ENCODE measurements at places on chromosomes 13 and 19.
A peak's percentile ranks its signal among the peaks of the same experiment; 100 is the strongest.

- no peak for DNase-seq
Observed at GRCh38 chr13:100506600-100507422, 81.8 kb downstream of the GGACT start.

- peak; percentile 69 for DNase-seq
Observed at GRCh38 chr19:30784850-30785457, 412.8 kb downstream of the ZNF536 start.

DNA sequence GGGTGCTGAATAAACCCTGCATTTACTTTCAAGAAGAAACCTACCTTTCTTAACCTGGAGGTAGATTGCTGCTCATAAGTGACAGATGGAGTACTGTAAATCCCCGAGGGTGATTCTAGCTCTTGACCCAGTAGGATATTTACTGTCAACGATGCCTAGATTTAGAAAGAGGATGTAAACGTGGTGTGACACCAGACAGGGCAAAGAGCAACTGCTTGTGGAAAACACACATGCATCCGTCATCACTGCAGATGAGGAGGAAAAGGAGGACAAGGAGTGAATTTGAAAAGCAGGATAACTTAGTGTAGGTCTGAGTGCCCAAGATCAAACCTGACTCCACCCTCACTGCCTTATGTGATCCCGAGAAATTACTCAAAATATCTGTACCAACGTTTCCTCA, 9.8 kb upstream of the CLN5 start:
- no peak for DNase-seq

- DNase-seq: peak; percentile 63
Observed at GRCh38 chr13:46593398-46593797, 40.4 kb downstream of the LRCH1 start.

DNA sequence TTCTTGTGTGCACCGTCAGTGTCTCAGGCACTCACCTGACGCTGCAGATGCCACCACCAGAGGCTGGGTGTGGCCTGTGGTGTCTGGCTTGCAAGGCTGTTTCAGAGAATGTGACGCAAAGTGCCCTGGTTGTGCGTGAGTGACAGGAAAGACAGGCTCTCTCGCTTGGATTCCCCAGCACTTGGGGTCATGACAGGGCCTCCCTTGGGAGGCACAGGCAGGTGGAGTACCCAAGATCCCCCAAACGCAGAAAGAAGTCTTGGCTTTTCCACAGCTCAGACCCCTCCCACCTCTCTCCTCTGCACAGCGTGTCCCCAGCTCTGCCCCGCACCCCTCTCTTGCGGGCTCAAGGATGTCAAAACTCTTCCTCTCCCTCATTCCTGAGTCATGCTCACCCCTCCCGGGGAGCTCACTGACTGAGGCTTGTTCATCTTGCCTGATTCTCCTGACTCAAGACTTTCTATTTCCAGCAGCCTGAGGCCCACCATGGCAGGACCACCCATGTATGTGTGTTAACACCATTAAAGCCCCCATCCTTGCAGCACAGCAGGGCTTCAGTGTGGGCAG, 21.0 kb downstream of the DHX34 start:
- DNase-seq: no peak

DNA sequence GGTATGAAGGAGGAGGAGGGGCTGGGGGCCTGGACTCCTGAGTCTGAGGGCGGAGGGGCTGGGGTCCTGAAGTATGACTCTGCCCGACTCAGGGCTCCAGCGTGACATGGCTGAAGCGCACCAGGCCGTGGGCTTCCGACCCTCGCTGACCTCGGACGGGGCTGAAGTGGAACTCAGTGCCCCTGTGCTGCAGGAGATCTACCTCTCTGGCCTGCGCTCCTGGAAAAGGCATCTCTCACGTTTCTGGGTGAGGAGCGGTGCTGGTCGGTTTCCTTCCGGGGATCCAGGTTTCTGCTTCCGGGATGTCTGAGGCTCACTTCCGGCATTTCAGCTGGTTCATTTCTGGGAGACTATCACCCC, 1.2 kb downstream of the CPT1C start:
- no peak for DNase-seq

DNA sequence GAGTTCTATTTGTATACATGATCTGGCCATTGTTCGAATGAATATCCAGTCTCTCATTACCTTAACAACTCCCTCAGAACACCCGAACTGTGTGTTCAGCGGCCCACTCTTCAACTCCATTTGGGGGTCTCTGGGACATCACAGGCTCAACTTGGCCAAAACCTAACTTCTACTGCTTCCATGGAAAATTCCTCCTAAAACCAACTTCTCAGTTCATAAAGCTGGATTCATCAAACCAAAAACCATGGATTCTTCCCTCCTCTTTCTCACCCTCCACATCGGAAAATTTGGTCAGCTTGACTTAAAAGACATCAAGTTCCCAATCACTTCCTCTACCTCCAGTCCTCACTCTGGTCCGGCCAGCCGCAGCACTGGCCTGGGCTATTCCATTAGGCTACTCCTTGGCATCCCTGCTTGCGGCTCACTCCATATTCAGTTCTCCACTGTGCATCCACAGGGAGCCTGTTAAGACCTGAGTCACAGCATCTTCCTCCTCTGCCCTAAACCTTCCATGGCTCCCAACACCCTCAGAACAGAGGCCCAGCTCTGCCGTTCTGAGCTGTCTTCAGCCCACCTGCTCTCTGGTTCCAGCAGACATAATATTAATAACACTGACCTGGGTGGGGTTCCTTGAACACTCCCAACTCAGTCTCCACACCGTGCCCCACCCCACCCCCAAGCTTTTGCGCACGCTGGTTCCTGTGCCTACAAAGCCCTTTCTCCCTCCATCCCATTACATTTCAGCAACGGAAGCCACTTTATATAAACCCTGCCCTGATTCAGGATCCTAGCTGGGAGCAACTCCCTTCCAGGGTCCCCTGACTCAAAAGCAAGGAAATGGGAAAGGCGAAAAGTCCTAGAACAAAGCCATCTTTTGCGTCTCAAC, 1.1 kb downstream of the ZNF792 start:
- peak; percentile 36 for DNase-seq

DNA sequence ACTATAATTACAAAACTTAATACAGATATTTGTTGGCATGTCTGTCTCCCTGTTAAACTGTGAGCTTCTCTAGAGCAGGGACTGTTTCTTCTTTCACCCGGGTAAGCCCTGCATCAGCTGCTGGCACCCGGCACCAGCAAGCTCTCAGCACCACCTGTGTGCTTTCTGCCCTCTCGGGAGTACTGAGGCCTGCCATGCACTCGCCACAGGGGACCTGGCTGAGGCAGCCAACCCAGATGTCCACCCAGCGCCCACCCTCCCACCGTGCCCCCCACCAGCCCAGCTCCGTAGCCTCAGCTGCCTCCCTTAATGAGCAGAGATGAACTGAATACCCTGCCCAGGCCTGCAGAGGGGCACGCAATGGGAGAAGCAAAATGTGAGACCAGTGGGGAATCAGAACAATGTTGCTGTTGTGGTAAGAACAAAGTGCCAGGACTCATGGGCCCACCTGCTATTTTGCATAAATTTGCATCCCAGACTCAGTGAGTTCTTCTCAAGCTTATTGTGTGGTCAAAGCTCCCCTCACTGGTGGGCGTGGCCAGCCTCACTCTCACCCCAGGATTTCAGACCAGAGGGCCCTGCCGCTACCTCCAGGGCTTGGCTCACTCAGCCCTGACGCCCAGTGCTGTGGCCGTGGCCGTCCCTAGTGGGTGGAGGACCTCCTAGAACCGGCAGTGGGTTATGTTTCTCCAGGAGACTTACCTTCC, 14.6 kb upstream of the SERPINE3 start:
- no peak for DNase-seq

GRCh38 chr19:35002037-35002535, 2.0 kb downstream of the GRAMD1A start:
- DNase-seq: no peak

GRCh38 chr19:49749771-49750170, 13.3 kb downstream of the TSKS start:
- no peak for DNase-seq

DNA sequence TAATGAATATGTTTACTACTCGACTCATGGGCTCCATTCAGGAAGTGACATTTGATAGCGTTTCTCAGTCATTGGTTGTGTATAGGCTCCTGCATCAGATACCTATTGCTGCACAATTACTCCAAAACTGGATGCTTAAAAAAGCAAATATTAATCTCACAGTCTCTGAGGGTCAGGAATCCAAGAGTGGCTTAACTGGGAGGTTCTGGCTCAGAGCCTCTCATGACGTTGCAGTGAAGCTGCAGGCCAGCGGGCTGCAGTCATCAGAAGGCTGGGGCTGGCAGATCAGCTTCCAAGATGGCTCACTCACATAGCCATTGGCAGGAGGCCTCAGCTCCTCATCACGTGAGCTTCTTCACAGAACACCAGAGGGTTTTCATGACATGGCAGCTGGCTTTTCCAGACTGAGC, 525.1 kb upstream of the NBEA start:
- DNase-seq: no peak

- no peak for DNase-seq
Observed at GRCh38 chr13:38141792-38142191, 207.9 kb upstream of the UFM1 start.

- DNase-seq: no peak
Observed at GRCh38 chr13:60139272-60139671, 24.5 kb downstream of the DIAPH3 start.

DNA sequence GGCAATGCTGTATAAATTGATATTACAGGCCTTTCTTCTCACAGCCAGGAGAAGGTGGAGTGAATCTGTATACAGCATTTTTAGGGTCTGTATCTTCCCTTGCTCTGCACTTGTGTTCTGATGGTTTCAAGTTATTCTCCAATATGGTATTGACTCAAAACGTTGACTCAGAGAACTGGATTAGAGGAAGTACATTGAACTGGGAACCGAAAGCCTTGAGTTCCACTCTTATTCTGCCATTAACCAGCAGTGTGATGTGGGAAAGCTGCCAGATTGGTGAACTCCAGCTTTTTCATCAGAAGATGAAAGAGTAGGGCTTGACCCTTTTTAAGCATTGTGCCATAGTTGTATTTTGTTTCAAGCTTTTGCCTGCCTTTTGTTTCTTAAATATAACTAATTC, 167.7 kb downstream of the SPRY2 start:
- no peak for DNase-seq

DNA sequence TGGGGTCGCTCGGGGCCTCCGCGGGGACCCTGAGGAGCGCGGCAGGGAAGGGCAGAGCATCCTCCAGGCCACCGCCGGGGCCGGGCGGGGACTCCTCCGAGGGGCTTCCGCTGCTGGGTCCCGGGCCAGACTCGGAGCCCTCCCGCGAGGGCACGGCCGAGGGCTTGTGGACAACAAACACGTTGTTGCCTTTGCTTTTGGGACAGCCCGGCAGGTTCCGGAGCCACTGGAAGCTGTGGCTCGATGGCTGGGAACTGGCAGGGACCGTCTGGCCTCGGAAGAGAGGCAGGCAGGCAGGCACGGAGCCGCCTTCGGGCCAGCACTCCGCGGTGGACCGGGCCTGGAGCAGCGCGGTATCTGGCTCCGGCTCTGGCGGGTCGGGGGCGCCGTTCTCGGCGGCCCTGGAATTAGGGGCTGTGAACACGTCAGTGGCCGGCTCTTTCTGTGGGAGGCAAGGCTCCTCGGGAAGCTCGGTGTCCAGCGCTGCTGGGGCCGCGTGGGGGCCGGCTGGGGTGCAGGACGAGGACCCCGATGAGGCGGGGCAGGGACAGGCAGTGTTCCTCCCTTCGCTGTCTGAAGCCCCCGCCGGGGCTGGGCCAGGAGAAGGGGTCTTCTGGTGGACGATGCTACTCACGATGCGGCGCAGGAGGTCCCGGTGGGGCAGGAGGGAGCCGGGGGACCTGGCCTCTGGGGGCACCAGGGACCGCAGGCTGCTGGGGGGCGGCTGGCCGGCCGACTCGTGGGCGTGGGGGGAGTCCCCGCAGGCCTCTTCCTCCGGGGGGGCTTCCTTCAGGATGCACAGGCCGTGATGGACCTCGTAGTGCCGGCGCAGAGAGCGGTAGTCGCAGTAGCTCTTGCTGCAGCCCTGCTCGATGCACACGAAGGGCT, 27.6 kb downstream of the ZNF541 start:
- DNase-seq: no peak

DNA sequence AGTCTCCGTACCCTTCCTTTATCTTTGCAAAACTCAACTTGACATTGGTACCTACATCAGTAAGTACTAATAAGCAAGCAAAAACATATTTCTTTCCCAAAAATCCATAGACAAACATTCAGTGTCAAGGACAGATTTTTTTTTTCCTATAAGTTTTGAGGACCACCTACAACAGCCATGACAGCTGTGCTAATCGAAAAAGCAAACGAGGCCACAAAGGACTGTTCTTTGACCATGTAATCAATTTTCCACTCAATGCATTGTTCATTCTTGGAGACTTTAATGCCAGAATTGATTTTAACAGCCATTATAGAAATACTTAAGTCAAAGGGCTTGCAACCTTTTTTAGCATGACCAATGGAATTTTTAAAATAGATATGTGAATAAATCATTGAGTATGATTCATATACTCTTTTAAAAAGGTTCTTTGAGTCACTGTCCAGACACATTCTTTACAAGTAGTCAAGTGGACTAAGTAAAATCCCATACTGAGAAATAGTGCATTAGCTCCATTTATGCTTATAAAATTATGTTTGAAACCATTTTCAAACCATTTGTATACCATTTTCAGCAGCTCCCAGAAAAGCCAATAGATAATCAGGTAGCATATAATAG, 323.9 kb downstream of the MZT1 start:
- no peak for DNase-seq

DNA sequence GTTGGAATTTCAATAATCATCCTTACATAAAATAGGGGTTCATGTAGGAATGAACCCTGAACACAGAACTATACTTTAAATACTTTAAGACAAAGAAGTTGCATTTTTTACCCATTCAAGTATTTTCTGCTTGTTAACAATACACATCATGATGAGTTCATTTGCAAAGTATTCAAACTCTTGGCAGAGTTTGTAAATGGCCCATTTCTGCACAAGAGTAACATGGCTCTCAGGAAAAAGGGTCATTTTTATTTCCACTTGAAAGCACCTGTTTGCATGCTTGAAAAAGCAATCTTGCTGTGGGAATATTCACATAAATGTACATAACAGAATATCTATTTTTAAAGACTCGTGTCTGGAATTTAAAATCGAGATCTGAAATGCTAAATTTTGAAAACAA, 18.1 kb downstream of the ESD start:
- no peak for DNase-seq

DNA sequence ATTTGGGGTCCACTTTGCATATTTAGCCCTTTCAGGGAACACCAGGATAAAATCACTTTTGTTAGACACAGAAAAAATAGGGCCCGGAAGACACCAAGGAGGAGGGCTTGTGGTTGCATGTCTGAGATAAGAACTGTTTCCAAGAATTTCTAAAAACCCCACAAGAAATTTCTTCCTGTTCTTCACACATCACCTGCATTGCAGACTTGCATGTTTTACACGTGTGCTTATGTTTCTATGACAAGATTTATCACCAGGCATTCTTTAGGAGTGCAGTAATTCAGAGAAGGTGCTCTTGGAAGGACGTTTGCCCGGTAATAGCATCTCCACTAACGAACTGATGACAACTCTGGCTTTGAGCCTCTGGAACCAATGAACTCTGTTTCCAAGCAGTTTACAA, 7.1 kb upstream of the ACTL9 start:
- no peak for DNase-seq

GRCh38 chr19:14432791-14433553, at the start of gene PKN1:
TSS of gene PKN1 (plus strand) at chr19:14433306. CDS start at chr19:14433522, 216 bp downstream.
- DNase-seq: peak; percentile 77

Data from stimulated activated CD4-positive, alpha-beta T cell treated with anti-CD3 and anti-CD28 coated beads, Interleukin-15, amount 100 ng/mL, for 24 hours (primary cell).